ENCODE measurements at places on chromosomes 1 and 21. TPM values are rescaled to one million over a fixed set of nuclear protein-coding genes. Genes with fewer than 3 reads are reported as not detected.

ADGRB2 gene
- 7.1 TPM for total RNA-seq

NPHP4 gene
- total RNA-seq: 8.9 TPM

TNFSF4 gene
- total RNA-seq: 2.1 TPM

SIPA1L2 gene
- 19.5 TPM for total RNA-seq

FAM43B gene
- total RNA-seq: not detected

- H3K27ac ChIP-seq: no peak overlapping the region
- H3K4me1 ChIP-seq: peaks cover 9% of the 10 kb centered on the region
- no peak overlapping the region for H3K4me3 ChIP-seq
- no peaks in the 10 kb centered on the region for H3K36me3 ChIP-seq
- H3K27me3 ChIP-seq: peaks cover 27% of the 10 kb centered on the region
Measured at GRCh38 chr1:150544204-150544603, 5.0 kb upstream of the ADAMTSL4 start.

GRCh38 chr1:186089940-186090339, 285.1 kb downstream of the TPR start:
- H3K4me3 ChIP-seq: no peak overlapping the region
- DNase-seq: no peak

- H3K4me1 ChIP-seq: peaks cover 54% of the 10 kb centered on the region
- peak overlapping the region; percentile 82 for H3K27ac ChIP-seq
- peak; percentile 88 for DNase-seq
- no peaks in the 10 kb centered on the region for H3K27me3 ChIP-seq
Measured at GRCh38 chr1:24374891-24375786, 38.4 kb downstream of the STPG1 start.

DNA sequence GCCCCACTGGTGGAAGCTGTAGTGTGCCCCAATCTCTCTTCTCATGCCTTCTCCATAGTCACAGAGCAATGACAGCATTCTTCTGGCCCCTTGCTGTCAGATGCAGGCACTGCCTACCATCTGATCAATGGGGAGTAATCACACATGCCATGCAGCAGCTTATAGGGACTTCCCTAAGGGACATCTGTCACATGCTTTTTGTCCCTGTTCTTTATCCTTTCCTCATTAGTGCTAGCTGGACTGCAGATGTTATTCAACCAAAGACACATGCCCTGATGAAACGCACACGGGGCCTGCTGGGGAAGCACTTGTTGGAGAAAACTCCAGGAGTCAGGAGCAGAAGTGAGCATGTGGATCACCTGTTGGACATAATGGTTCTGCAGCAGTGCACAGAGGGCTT, 108.7 kb downstream of the KCNJ15 start:
- DNase-seq: no peak
- no peaks in the 10 kb centered on the region for H3K36me3 ChIP-seq
- H3K4me3 ChIP-seq: no peak overlapping the region
- H3K27ac ChIP-seq: no peak overlapping the region
- H3K4me1 ChIP-seq: no peaks in the 10 kb centered on the region

- no peaks in the 10 kb centered on the region for H3K4me1 ChIP-seq
- DNase-seq: no peak
- no peaks in the 10 kb centered on the region for H3K27me3 ChIP-seq
- no peaks in the 10 kb centered on the region for H3K36me3 ChIP-seq
- H3K4me3 ChIP-seq: no peak overlapping the region
- no peak overlapping the region for H3K27ac ChIP-seq
Measured at GRCh38 chr1:228095938-228096337, 7.2 kb downstream of the C1orf35 start.

- no peak for DNase-seq
- H3K27me3 ChIP-seq: no peaks in the 10 kb centered on the region
- no peaks in the 10 kb centered on the region for H3K4me1 ChIP-seq
- no peak overlapping the region for H3K4me3 ChIP-seq
- no peak overlapping the region for H3K27ac ChIP-seq
- no peaks in the 10 kb centered on the region for H3K36me3 ChIP-seq
Measured at GRCh38 chr1:213939888-213940287, 47.9 kb upstream of the PROX1 start.

All from neural progenitor cell (in vitro differentiated cells).